Stimulated activated CD4-positive, alpha-beta T cell treated with anti-CD3 and anti-CD28 coated beads, TNF-alpha, amount 100 ng/mL, for 48 hours (primary cell): ENCODE measurements at places on chromosomes 4 and X.
A peak's percentile ranks its signal among the peaks of the same experiment; 100 is the strongest.

- no peak for DNase-seq
Observed at GRCh38 chr4:48642421-48643374, 137.4 kb downstream of the FRYL start.

- no peak for DNase-seq
Observed at GRCh38 chr4:177761692-177762091, 319.5 kb upstream of the AGA start.

- DNase-seq, result no peak
Observed at GRCh38 chr4:102553982-102554381, 52.8 kb downstream of the NFKB1 start.

GRCh38 chrX:48508400-48509244 is at the start of gene PORCN:
PORCN (plus strand) TSS chrX:48508992; CDS start chrX:48509821, 829 bp downstream.
- DNase-seq, result peak; percentile 59

DNA sequence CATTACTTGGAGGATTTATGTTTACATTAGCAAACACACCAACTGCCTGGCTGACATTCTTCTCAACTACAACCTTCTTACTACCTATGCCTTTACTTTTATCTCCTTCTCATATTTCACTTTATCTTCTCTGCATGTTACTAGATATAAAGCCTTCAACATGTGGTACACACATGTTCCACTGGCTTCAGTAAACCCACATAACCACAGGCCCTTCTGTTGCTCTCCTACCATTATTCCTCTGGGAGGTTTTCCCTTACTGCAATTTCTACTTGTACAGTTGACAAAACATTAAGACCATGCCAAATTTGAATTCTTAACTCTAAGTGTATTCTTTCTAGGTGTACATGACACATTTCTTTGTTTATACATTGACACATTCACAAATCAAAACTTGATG is 133.1 kb downstream of the ARAP2 start:
- DNase-seq, result no peak

GRCh38 chr4:32631831-32632230 is 1911.7 kb downstream of the PCDH7 start:
- no peak for DNase-seq

DNA sequence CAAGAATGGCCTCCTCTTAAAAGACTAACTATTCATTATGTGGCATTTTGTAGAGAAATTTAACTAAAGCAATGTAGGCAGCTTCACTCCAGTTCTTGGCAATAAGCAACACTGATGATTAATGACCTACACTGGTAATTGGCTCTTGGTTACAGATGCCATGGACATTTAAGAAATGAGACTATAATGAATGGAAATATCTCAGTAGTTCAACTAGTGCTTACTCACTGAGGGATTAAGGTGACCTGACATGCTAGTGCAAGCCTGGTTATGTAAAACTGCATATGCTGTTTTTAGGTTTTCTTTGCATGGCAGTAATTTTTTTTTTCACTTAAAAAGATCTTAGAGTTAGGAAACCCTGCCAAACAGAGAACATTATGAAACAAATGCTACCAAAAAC is 152.7 kb upstream of the AADAT start:
- no peak for DNase-seq

DNA sequence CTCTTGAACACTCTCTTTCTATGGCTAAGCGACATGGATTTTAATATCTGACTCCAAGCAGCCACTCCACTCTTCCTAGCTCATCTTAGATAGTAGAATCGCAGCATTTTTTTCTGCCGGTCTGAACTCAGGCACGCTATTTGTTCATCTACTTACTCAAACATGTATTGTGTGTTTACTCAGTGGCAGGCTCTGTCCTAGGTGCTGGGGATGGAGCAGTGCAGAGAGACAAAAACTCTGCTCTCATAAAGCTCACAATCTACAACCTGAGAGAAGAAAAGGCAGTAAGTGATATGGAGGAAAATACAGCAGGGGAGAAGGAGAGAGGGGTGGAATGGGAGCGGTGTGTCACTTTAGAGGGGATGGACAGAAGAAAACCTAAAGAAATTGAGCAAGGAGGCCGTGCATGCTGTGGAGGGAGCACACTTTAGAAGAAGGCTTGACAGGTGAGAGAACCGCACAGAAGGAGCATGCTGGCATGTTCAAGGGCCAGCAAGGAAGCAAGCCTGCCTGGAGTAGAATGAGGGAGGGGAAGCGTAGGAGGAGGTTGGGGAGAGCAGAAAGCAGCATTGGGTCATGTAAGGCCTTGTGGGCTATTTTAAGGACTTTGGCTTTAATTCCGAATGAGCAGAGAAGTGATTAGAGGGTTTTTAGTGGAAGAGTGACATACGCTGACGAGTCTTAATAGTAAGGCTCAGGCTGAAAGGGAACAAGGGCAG is 132.0 kb downstream of the ANK2 start:
- DNase-seq, result no peak

DNA sequence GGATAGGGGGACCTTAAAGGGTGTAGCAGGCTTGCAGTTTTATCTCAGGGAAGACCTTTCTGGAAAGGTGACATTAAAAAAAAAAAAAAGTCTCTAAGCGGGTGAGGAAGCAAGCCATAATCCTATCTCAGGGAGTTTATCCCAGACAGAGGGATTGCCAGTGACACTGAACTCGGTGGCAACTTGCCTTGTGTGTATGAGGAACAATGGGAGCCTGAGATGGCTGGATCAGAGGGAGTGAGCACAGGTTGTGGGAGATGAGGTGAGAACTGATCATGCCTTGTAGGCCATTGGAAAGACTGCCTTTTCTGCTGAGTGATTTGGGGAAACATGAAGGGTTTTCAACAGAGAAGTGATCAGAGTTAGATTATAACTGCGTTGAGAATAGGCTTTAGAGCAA is 31.1 kb downstream of the DTHD1 start:
- no peak for DNase-seq

GRCh38 chrX:123962006-123962467 is 531 bp downstream of the STAG2 start:
- DNase-seq, result peak; percentile 32

DNA sequence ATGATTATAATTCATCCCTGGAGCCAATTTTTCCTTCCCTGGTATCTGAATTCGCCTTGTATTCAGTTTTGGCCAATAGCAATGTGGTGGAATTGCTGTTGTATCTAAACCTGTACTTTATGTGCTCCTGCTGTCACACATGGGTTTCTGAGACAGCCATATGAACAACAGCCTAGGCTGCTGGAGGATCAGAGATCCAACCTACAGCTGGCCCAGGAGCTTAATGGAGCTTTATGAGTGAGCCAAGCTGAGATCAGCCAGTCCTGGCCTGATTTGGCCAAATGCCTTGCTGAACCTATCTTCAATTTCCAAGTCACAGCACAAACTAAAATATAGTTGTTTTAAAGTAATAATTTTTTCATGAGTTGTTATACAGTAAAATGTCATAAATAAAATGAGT is 1071.5 kb downstream of the PCDH7 start:
- DNase-seq, result no peak

- DNase-seq, result no peak
Observed at GRCh38 chrX:39427492-39427891, 626.2 kb downstream of the MID1IP1 start.

- DNase-seq, result no peak
Observed at GRCh38 chr4:105679186-105679585, 29.3 kb downstream of the INTS12 start.

- no peak for DNase-seq
Observed at GRCh38 chrX:96483647-96484160, 200.9 kb upstream of the DIAPH2 start.

- DNase-seq, result no peak
Observed at GRCh38 chr4:1469607-1470392, 63.6 kb upstream of the NKX1-1 start.

DNA sequence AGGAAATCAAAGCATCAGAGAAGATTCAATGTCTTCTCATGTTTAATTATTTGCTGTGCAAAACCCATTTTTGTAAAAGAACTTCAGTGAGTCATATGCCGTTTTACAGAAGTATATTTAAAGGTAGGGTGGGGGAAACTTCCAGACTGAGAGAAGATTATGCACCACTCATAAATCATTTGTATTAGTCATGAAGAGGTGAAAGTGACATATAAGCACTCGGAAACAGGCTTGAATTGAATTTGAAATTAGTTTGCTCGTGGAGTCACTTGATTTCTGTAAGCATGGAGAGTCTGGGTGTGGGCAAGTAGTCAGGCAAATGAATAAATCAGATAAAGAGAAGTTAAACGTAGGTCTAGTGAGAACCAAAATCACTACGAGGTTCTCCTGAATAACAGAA is 335.1 kb downstream of the ANK2 start:
- no peak for DNase-seq

GRCh38 chrX:130625386-130625785 is 223.6 kb downstream of the RBMX2 start:
- DNase-seq, result no peak

GRCh38 chrX:41475591-41476241 is 28.6 kb downstream of the NYX start:
- DNase-seq, result no peak

GRCh38 chr4:154367659-154368058 is 123.9 kb downstream of the DCHS2 start:
- no peak for DNase-seq

DNA sequence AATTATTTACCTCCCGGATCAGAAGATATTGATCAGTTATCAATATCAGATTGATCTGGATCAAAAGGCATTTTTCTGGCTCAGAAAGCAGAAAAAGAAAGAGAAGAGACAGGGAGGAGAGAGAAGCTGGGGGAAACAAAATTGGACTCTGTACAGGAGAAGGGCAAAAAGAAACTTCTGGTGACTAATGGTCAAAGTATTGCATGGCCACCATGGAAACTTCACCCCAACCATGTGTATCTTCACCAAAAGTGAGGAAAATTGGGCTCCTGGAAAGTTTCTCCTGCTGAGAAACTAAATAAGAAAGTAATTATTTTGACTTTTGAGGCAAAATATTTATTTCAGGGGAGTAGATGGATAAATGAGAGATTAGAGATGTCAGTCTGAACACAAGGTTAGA is 33.9 kb downstream of the RNF150 start:
- DNase-seq, result no peak

GRCh38 chr4:144572660-144573059 is 73.3 kb upstream of the HHIP start:
- no peak for DNase-seq

DNA sequence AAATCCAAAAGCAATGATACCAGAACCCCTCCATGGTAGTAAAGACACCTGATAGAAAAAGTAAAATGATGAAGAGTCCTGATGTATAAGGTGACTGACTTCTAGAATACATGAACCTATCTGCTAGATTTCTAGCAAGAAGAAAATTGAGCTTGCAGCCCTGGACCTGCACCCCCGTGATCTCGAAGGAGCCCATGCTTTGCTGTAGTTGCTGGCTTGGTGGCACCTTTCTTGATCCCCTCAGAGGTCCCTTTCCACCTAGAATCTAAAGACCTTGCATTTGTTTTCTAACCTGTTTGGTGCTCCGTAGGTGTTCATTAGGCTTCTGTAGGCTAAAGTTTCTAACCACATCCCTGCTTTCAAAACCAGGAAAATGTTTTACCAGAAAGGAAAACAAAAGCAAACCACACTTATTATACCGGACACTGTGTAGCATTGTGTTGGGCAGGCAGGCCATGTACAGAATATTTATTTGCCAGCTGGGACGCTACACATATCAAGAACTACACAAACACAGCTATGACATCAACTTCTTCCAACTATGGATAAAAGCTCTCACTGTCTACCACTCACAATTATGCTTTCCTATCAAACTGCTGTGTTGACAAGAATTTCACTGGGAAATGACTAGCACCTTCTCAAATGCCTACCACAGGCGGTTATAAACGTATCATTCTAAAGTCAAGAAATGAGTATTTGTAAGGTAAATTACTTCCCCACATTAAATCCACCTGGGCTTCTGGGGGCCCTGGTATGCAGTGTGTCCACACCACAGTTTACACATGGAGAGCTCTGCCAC is 316.2 kb downstream of the UNC5C start:
- DNase-seq, result no peak

GRCh38 chrX:104130808-104131207 is 18.5 kb downstream of the ZCCHC18 start:
- no peak for DNase-seq

- no peak for DNase-seq
Observed at GRCh38 chr4:159273841-159274240, 171.0 kb downstream of the RAPGEF2 start.

DNA sequence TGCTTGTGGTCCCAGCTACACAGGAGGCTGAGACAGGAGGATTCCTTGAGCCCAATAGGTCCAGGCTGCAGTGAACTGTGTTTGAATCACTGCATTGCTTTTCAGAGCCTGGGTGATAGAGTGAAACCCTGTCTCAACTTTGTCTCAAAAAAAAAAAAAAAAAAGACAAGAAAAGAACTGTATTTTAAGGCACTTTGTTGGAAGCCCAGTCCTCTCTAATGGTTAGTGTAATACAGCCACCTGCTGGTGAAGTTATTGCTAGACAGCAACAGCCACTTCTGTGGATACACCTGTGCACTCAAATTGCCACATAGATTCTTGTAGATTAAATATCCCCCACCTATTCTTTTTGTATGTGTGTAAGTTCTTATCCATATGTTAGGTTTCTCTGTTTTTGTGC is 10.1 kb upstream of the FGG start:
- no peak for DNase-seq

- DNase-seq, result no peak
Observed at GRCh38 chr4:48718818-48719465, 61.1 kb downstream of the FRYL start.

DNA sequence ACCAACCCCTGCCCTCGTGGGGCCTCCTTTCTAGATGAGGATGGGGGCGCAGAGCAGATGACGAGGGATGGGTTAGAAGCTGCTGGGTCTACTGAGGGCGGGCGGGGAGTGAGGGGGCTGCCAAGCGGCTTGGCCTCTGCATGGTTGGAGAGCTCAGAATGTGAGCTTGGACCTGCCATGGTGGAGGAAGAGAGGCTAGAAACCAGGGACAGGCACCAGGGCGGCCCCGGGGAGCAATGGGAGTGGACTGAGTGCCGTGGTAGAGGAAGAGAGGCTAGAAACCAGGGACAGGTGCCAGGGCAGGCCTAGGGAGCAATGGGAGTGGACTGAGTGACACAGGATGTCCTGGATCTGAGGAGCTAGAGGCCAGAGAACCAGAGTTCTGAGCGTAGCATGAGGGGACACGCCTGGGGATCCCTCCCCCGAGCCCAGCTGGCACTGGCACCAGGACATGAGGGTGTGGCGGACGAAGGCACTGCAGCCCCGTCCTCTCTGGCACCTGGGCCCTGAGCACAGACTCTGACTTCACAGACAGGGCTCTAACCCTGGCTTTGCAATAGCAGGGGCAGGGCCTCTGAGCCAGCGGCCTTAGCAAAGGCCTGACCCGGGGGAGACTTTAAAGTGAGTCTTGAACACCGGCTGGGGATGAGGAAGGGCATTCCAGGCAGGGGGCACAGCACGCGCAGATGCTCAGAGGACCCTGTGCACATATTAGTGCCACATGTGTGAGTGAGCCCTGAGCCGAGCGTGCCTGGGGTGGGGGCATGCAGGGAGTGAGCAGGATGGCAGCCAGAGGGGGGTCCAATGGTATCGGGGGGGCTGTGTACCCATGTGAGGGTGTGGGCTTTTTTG is 214.0 kb upstream of the PSAPL1 start:
- no peak for DNase-seq

- no peak for DNase-seq
Observed at GRCh38 chr4:82431831-82432230, 1.4 kb downstream of the ENOPH1 start.
